ENCODE measurements at places on chromosomes 4 and X.
A peak's percentile ranks its signal among the peaks of the same experiment; 100 is the strongest.

- no peak for DNase-seq
Observed at GRCh38 chr4:66728280-66728679, 817.0 kb downstream of the CENPC start.

DNA sequence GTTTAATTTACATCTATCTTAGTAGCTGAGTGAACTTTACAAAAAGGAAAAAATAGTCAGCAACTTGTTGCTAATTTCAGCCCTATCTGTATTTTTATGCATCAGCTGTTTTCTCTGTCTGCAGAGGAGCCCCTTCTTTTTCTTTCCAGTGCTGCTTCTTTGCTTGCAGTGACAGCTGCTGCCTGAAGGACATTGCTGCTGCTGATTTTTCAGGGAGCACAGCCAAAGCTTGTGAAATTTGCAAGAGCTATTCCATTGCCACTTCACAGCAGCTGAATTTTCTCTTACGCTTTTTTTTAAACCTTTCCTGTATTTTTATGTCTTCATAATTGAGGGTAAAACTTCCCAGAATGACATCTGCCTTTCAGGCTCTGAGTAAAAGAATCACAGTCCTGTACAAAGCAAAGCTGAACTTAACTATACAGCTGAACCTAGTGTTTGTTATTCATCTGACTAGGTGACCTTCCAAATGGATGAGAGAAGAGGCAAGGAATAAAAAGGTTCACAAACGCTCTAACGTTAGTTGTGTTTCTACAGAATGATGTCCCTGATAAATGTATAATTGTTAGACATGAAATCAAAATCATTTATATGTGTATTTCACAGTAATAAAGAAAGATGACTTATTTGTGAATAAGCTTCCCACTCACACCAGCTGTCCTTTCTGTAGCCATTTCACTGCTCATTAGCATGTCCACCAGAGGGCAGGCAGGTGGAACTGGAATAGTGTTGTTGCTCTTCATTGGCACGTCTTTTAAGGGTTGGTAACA lies 541.4 kb downstream of the ADGRL3 start:
- peak; percentile 28 for DNase-seq

GRCh38 chr4:89949782-89950387 lies 55.2 kb downstream of the MMRN1 start:
- DNase-seq, result peak; percentile 14

DNA sequence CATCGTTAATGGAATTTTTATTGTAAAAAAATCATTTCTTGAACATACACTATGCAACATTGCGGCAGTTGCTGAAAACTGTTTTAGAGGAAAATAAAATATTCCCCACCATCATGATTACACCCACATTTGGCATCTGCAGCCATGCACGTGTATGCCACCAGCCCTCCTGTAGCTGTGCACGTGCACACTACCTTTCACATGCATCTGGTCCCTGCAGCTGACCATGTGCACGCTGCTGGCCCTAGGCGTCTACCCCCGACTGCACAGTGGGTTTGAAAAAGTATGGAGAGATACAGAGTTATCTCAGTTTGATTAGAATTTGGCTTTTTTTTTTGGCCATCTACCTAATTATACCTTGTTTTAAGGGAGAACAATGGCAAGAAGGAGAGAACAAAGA lies 569.8 kb upstream of the IGFBP7 start:
- DNase-seq, result no peak

DNA sequence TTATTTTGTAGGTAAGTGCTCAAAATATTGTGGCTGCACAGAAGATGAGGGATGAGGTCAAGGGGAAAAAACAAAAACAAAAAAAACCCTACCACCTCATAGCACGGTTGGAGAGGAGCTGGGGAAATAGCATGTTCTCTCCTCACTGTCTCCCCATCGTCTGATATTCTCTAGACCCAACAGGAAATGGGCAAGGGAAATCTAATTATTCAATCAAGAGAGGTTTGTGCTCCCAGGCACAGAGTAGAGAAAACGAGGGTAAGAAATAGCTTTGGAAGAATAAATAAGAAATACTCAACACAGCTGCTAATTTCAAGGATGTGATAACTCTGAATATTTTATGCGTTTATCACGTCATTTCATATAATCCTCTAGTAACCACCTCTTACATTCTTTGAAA lies 619.2 kb upstream of the GNPDA2 start:
- no peak for DNase-seq

DNA sequence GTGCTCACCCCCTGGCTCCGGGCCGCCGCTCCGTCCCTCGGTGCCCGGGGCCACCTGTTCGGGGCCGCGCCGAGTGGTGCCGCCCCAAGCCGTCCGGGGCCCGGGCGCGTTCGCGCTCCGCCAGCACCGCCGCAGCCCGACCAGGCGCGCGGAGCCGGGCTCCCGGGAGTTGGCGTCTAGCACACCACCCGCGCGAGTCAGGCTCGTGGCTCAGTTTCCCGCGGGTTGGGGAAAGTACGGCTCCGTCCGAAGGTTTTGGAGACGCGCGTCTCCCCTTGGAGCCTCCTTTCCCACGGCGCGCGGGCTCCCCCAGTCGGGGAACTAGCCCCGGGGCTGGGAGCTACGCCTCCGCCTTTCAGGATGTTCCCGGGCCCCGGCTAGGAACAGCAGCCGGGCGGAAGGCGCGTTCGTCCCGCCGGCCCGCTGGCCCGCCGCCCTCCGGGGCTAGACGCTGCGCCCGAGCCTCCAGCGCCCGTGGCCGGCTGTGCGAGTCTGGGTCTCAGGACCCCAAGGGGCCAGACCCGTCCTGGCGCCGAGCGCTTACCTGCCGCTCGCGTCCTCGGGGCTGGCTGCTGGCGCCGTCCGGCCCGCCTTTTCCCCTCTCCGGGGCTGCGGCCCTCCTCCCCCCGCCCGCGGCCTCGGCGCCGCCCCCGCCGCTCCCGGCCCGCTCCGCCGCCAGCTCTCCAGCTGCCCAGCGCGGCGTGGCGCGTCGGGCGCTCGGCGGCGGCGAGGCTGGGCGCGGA lies at the start of gene ADGRG2:
Gene ADGRG2 (minus strand): TSS at position 571 of the 743 bp plus-strand sequence. CDS start 53,634 bp downstream, outside the sequence.
- no peak for DNase-seq

Measured in HAP-1 (cell line).